ENCODE measurements at places on chromosomes 3 and 15.

GRCh38 chr15:100973351-100974111 is 54.4 kb downstream of the LRRK1 start:
- no peak for DNase-seq

DNA sequence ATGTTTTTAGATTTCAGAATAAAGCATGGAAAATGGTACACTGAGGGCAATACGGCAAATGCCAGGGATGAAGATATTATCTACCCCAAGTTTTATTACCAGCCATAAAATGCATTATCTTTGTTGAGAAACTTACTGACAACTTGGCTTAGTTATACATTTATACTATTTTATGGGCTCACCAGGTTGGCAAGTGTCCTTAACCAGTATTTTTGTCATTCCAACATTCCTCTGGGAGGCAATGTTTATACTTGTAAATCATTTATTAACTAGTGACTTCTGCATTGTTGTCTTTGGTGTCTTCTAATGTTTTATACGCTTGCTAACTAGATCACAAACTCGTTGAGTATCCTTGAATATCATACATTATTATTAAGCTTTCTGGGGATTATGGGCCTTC is 18.0 kb upstream of the ADGRG7 start:
- DNase-seq = no peak

DNA sequence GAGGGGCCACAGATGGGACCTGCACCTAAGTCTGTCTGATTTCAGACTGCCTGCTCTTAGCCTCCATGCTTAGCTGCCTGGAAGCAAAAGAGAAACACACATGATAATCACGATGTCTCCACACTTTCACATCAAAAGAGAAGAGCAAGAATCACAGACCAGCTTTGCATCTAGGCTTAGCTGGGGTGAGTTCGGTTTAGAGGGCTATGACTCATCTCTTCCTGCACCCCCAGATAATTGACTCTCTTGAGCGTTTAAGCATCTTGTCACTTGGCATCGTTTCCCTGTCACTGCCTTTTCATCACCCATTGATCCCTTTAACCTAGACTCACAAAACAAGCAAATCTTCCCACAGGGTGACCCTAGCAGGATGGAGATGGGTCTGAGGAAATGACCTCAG is 124.0 kb downstream of the NTRK3 start:
- DNase-seq = no peak

- DNase-seq = no peak
Observed at GRCh38 chr3:143184099-143184498, 64.5 kb downstream of the CHST2 start.

DNA sequence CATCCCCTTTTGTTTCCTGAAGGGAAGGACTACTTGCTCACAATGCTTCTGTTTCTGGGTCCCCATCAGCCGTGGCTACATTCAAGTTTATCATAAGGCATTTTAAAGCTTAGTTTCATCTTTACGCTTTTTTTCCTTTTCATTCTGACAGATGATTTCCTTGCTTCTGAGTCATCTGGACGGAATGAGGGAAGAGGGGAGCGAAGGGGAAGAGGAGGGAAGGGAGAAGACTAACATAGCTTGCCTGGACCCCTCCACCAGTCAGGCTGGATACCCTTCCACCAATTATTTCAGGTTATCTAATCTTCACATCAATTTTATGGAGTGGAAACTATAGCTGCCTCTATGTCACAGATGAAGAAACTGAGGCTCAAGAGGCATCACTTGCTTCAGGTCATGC is 27.6 kb downstream of the FAM3D start:
- DNase-seq = no peak

- no peak for DNase-seq
Observed at GRCh38 chr3:36689560-36689959, 74.8 kb downstream of the DCLK3 start.

- no peak for DNase-seq
Observed at GRCh38 chr3:153706706-153707105, 414.5 kb upstream of the ARHGEF26 start.

- DNase-seq = no peak
Observed at GRCh38 chr3:155070932-155071387, 9.2 kb upstream of the MME start.

- DNase-seq = no peak
Observed at GRCh38 chr3:71416876-71417275, 166.7 kb downstream of the FOXP1 start.

DNA sequence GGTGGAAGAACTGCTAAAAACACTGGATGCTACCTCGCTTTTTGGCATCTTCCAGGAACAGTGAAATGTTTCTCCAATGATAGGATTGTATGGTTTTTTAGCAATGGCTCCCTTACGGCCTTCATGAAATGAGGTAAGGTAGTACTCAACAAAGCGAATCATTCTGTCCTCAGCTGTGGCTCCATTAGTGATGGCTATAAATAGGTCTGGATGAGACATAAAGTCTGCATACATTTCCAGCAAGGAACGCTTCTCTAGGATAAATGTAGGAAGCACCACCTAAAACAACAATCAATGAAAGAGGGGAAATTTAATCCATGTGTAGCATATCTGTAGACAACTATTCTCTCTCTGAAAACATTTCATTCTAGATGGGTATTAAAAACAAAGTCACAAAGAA is 32.4 kb upstream of the SNX4 start:
- no peak for DNase-seq
